ENCODE measurements at places on chromosomes 3 and 15. TPM values are rescaled to one million over a fixed set of nuclear protein-coding genes. Genes with fewer than 3 reads are reported as not detected.

- no peak for DNase-seq
Measured at GRCh38 chr3:43144761-43145490, 39.0 kb upstream of the POMGNT2 start.

GRCh38 chr3:14235912-14236295 is 57.3 kb downstream of the LSM3 start:
- no peak for DNase-seq

- no peak for DNase-seq
Measured at GRCh38 chr3:65995030-65995429, 43.7 kb downstream of the MAGI1 start.

- DNase-seq = no peak
Measured at GRCh38 chr15:77481670-77482069, 61.0 kb downstream of the HMG20A start.

DNA sequence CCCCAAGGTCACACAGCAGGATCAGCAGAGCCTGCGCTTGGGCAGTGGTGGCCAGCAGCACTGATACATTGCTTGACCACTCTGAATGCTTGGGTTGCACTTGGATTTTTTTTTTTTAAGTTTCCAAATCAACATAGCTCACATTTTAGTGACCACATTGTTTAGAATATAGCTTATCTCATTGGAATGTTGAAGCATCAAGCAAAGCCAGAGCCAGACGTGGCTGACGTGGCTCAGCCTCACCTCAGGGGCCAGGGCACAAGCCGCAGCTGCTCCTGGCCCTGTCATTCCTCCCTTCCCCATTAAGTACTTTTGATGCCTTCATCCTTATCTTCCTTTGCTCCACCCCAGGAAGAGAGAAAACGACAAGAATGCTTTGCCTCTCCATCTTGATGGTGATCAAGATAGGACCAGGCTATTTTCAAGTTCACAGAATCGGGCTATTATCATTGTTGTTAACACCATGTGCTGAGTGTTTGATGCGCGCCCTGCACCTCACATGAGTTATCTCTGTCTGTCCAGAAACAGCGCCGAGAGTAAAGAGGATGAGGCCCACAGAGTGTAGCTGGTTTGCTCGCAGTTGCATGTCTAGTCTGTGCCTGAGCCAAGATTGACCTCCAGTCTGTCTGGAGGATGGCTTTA is 75.8 kb downstream of the AAGAB start:
- no peak for DNase-seq

GRCh38 chr3:71423151-71423906 is 160.2 kb downstream of the FOXP1 start:
- no peak for DNase-seq

Gene CCR8
- 1.7 TPM for total RNA-seq
